ENCODE measurements at places on chromosomes 2 and 18.

- DNase-seq = no peak
These were observed 23.8 kb downstream of the GNLY start for GRCh38 chr2:85718009-85718391.

GRCh38 chr18:2905854-2906703, 59.3 kb downstream of the EMILIN2 start:
- DNase-seq = no peak

GRCh38 chr2:105793196-105793975, 48.7 kb downstream of the NCK2 start:
- DNase-seq = no peak

GRCh38 chr2:104658904-104659591, 194.9 kb upstream of the POU3F3 start:
- no peak for DNase-seq

- no peak for DNase-seq
These were observed 214.9 kb downstream of the ALPK2 start for GRCh38 chr18:58413667-58414628.

DNA sequence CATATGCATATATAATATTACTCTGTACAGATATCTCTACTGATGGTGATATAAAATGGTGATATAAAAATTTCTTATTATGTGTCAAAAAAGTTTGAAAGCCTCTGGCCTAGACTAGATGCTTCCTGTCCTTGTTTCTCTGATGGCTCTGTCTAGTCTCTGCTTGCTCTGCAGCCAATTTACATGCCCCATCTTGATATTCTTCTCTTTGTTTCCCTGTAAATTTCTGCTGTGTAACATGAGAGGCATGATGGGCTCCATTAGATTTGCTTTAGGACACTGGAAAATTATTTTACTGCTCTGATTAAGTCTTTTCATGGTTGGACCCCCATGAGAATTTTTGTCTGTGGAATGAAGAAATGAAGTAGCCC, 24.3 kb downstream of the BABAM2 start:
- DNase-seq = no peak

DNA sequence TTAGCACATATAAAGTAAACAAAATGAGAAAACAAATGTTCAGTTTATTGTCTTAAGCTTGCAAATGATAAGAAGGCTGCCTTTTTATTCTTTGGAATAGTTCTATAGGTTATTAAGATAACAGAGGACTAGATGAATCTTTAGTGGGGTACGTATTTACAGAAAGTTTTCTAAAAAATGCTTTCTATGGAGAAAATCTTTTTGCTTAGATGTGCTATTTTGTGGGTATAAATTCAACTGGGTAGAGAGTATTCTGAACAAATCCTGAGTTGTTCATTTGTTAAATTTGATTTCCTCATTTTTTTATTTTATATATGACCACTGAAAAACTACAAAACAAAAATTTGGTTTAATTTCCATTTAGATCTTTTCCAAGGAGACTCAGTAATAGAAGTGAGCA, 566.9 kb downstream of the PLCL1 start:
- DNase-seq = no peak
